ENCODE measurements at places on chromosomes 6 and 20.

- DNase-seq: peak; percentile 67
Measured at GRCh38 chr6:36340618-36341454, 4.1 kb upstream of the BNIP5 start.

GRCh38 chr6:15790116-15790515 is 127.3 kb upstream of the DTNBP1 start:
- DNase-seq: no peak

GRCh38 chr20:57065646-57066045 is 200.8 kb downstream of the BMP7 start:
- no peak for DNase-seq

GRCh38 chr6:159194421-159194820 is 25.2 kb downstream of the FNDC1 start:
- DNase-seq: no peak

- DNase-seq: no peak
Measured at GRCh38 chr6:35674594-35674993, 14.1 kb downstream of the FKBP5 start.

DNA sequence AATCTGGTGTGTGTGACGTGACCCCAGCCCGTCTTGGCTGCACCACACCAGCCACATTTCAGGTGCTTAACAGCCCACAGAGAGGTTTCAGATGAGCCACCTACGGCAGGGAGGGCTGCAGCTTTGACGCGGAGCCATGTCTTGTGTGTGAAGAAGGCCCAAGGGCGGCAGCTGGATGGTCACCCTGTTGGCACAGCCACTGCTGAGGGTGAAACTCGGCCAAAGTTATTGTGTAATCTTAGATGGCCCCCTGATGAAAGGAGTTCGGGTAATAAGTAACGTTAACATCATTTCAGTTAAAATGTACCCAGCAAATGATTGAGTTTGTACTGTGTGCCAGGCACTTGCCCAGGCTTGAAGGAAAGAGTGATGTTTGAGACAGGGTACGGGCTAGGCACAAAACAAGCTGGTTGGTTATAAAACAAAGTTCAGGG is 97.2 kb downstream of the SSR1 start:
- no peak for DNase-seq

GRCh38 chr6:45433533-45434380 is 56.0 kb upstream of the SUPT3H start:
- no peak for DNase-seq

- DNase-seq: no peak
Measured at GRCh38 chr20:33232486-33233072, 3.2 kb upstream of the BPIFA1 start.

- DNase-seq: no peak
Measured at GRCh38 chr6:90472716-90473115, 114.2 kb downstream of the MAP3K7 start.

- DNase-seq: no peak
Measured at GRCh38 chr6:41659935-41660334, 21.7 kb downstream of the MDFI start.

DNA sequence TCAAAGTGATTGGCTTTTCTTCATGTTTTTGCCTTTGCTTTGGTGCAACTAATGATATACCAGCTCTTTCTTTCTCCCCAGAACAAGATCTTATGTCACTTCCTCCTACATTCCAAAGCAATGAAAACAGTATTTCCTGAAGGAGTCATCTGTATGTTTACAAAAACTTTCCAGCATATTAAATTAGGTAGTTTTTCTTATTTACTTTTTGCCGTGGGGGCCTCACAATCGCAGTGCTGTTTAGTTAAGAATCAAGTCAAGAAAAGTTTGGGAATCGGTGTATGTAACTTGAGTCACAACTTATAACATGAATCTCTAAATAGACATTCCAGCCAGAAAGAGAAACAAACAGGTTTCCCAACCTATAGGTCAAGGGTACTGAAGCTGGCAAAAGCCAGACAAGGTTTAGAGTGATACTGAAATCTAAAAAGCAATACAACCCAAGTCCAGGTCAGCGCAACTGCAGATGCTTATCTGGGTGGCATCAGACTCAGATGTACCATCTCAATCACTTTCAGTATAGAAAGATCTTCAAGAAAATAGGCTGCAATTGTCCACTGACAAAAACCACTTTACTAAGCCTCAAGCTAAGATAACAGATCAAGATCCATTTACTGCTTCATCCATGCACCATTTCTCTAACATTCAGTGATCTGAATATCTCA is 63.6 kb downstream of the IPCEF1 start:
- no peak for DNase-seq

GRCh38 chr6:21166754-21167153 is 426.8 kb upstream of the SOX4 start:
- no peak for DNase-seq

- no peak for DNase-seq
Measured at GRCh38 chr6:83160167-83160566, 32.9 kb downstream of the PGM3 start.

GRCh38 chr20:30816182-30816645 is 441.2 kb upstream of the DEFB115 start:
- DNase-seq: no peak

DNA sequence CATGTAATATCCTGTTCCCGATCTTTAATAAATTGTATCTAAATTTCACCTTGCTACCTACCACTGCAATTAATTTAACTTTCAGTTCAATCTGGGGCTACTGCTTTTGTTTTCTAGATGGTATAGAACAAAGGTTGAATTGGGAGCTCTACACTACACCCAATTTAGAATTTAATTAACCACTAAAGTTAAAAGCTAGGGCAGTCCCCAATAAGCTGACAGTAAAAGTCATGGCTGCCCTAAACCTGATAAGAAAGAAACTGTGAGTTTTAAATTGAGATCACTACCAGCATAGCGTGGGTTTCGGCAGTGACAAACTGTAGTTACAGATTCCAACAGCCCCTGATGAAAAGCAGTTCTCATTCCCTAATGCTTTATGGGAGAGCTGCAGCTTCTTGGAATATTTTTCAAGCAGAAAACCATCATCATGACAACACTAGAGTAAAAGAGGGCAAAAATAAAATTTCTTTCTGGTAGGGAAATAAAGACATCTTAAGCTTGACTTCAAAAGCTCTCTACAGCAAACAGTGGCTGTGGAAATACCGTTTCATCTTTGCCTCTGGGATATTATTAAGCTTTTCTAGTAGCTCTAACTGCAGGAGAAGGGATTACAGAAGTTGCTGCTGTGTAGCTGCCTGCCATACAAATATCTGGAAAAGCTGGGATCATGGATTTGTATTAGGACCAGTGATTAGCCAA is 1372.1 kb downstream of the EPHA7 start:
- no peak for DNase-seq

DNA sequence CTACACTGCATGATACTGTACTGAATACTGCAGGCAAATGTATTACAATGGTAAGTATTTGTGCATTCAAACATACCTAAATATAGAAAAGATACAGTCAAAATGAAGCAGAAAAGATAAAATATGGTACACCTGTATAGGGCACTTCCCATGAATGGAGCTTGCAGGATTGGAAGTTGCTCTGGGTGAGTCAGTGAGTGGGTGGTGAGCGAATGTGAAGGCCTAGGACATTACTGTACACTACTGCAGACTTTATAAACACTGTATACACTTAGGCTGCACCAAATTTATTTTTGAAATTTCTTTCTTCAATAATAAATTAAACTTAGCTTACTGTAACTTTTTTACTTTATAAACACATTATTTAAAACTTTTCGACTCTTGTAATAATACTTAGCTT is 213.1 kb downstream of the ATXN1 start:
- DNase-seq: no peak

- DNase-seq: no peak
Measured at GRCh38 chr6:98833307-98834059, 891 bp upstream of the POU3F2 start.

DNA sequence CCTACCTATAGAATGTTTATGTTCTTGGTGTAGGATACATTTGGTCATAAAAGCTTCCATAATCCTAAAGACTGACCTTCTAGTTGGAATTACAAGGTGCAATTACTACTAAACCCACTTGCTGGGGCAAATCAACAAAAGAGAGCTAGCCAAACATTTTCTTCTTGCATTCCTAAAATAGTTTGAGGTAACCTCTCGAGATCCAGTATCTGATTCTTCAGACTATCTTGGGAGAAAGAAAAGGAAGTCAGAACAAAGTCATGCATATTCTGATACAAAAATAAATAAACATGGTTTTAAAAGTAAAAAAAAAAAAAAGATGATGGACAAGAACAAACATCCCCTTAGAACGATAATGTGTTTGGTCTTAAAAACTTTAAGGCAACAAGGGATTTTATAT is 294.2 kb upstream of the RSPO3 start:
- DNase-seq: no peak

GRCh38 chr6:122651604-122652003 is 41.4 kb downstream of the PKIB start:
- no peak for DNase-seq

DNA sequence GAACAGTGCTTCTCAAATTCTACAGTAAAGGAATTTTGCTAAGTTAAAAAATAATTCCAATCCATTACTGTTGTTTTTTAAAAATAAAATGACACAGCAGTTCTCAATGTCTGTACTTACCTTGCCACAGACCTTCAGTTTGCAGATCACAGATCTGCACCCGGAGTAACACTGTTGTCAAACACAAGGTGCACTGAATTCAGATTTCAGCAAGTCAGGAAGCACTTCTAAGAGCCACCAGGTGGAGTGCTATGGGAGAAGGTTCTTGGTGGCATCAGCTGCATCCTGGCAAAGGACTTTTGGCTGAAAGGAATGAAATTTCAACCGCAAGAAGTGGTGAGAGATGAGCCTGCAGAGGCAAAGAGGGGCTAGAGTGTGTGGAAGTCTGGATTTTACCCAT is 17.4 kb downstream of the RSPH4A start:
- DNase-seq: no peak

GRCh38 chr6:31171931-31172905 is 1.7 kb upstream of the POU5F1 start:
- DNase-seq: no peak

DNA sequence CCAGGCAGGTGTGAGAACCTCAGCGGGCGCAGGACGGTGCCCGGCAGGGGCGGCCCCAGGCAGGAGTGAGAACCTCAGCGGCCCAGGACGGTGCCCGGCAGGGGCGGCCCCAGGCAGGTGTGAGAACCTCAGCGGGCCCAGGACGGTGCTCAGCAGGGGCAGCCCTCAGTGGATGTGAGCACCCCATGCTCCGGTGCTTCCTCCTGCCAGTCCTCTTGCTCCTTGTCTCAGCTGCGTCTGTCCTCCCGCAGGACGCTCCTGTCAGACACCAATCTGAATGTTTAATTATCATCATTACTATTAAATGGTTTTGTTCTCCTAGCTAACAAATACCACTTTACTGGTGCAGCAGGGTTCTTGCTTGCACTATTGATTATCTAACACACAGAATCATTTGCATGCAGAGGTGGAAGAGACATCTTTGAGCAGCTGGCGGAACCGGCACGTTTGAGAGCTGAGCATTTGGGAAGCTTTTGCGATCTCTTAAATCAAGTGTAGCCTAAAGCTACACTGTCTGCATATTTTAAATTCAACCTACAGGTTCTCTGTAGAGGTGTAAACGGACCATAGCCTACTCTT is 39.4 kb upstream of the DACT2 start:
- no peak for DNase-seq

DNA sequence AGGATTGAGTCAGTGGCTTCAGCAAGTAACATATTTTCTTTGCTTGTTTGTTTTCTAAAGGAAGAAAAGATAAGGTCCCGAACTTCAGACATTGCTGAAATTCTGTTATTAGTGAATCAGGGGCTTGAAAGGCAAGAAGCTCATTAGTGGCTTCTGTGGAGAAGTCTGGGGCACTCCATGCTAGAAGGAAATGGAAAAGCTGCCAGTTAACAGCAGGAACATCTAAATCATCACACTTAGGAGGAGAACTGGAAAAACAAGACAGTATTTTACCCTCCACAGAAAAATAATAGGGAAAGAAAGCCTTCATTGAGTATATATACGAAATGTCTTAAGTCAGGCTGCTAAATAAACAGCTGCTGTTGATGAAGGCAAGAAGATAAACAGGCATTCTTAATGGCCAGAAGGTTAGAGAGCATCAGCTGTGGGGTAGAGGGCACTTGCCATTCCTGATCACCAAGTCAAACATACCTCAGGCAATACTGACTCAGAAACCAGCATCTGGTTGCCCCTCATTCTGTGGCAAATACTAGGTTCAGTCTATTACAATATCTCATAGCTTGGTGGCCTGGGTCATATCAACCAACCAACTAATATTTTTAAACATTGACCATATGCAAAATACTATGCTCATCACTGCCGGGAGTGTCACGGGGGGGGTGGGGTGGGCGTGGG is 143.2 kb upstream of the TENT5A start:
- DNase-seq: no peak

DNA sequence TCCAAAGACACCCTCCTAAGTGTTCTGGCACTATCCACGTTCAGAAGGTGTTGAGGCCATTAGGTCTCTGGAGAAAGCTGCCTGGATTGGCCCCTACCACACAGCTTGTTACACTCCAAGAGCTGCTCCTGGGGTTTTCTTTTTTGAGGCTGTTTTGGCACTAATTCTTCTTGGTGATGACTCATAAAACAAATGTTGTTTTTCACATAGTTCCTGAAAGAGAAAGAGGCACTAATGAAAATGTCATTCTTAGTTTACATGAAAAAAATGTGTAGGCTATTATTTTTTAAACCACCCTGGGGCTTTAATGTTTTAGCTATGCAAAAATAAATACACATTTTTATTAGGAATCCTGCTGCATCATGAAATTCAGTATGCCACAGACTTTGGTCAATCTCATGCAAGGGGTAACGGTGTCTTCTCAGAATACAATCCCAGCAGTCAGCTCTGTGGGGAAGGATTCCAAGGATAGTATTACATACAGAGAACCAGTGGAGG is 38.1 kb downstream of the TBPL1 start:
- DNase-seq: no peak

- DNase-seq: no peak
Measured at GRCh38 chr6:154242617-154243357, 113.8 kb downstream of the IPCEF1 start.

GRCh38 chr6:22476811-22477390 is 92.5 kb upstream of the HDGFL1 start:
- no peak for DNase-seq

DNA sequence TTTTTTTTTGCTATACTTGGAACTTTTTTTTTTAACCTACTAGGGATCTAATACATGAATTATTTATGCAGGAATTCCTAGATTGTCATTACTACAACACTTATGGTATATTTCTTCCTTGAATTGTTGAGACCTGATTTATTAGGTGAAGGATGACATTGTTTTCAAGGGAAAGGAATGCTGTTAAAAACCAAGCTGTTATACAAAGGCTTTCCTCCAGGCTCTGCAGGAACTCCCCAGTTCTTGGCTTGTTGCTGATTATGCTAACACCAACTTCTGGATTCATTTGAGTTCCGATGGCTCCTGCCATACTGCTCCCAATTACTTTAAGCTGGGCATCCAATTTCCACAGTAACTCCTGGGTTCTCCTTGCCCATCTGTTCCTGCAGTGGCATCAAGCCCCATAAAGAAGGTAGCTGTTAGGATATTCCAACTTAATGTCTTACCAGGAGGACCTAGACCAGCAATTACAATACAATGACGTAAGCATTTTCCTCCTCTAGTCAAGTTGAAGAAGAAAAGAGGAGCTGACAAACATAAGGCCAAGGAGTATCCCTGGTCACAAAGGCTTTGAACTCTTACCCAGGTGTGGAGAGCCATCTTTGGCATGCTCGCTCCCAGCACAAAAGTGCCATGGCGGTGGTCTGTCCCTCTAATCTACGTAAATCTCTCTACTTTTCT is 215.9 kb upstream of the AGPAT4 start:
- DNase-seq: no peak
